ENCODE measurements at places on chromosomes 1 and 21.

DNA sequence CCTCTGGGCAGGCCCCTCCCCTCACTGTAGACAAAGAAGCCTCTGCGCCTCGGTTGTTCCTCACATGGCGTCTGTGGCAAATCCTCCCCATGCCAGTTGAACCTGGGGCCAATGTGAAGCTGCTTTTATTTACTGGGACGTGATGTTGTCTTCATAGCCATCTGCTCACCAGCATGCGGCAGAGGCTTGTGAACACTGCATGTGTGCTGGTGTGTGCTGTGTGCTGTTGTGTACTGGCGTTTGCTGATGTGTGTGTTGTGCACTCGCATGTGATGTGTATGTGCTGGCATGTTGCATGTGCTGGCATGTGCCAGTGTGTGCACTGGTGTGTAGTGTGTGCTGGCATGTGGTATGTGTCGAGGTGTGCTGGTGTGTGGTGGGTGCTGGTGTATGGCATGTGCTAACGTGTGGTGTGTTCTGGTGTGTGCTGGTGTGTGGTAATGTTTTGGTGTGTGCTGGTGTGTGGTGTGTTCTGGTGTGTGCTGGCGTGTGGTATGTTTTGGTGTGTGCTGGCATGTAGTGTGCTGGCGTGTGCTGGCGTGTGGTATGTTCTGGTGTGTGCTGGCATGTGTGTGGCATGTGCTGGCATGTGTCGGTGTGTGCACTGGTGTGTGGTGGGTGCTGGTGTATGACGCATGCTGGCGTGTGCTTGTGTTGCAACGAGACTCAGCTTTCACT is 37.2 kb upstream of the TRAPPC10 start:
- no peak for DNase-seq

DNA sequence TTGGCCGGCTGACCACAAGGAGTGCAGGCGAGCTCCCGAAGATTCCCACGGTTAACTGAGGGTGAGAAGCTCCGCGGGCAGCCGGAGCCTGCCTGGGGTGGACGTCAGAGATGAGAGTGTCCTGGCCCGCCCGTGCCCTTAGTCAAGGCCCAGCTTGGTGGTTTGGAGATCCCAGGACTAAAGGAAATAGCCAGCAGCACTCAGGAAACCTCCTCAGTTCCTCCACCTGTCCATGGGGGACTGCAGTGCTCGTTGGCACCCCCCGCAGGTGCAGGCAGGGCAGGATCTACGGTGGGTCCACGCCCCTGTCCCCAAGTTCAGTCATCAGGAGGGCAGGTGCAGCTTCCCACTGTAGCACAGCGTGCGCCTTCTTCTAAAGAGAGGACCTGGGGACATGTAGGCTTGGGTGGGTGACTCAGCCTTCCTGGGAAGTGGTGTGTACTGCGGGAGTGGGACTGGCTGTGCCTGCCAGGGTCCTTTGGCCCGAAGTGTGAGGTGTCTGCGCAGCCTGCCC is 32.5 kb downstream of the SLX9 start:
- no peak for DNase-seq

DNA sequence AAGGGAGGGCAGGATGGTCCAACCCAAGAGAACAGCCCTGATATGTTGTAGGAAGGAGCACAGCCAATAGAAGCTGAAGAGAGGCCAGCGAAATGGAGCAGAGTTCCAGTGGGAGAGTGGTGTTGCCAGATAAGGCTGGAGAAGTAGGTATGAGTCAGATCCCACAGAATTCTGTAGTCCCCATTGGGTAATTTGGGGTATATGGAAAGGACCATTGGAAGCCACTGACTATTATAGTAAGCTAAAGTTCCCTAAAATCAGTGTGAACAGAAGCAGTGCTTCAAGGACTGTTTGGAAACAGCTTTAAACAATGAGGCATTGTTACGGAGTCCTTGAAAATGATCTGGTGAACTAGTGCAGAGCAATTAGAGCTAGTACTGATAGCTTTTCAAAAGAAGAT is 63.0 kb downstream of the DISP1 start:
- DNase-seq, result no peak

GRCh38 chr1:70993798-70994197 is 53.8 kb downstream of the PTGER3 start:
- DNase-seq, result no peak
